Erythroblast (primary cell): ENCODE measurements at places on chromosomes 1 and 21.

- DNase-seq = no peak
These were observed 161.4 kb upstream of the LMO4 start for GRCh38 chr1:87167157-87167789.

DNA sequence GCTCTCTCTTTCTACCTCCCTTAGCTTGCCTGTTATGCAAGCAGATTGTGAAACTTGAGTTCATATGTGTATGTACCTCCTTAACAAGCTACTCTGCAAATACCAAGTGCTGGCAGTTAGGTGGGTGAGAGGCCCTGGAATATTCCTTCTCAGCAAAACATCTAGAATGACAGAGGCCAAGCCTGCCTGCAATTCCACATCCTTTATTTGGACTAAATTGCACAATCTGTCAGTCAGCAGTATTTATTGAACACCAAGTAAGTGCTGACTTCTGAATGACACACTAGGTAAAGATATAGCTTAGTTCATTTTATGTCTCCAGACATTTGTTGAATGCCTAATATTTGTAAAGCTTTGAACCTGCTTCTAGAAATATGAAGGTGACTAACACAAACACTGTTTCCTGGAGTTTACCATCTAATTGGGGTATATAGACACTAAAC lies 87.5 kb downstream of the RGL1 start:
- DNase-seq = no peak

GRCh38 chr1:79568411-79568810 lies 561.9 kb upstream of the ADGRL4 start:
- no peak for DNase-seq

DNA sequence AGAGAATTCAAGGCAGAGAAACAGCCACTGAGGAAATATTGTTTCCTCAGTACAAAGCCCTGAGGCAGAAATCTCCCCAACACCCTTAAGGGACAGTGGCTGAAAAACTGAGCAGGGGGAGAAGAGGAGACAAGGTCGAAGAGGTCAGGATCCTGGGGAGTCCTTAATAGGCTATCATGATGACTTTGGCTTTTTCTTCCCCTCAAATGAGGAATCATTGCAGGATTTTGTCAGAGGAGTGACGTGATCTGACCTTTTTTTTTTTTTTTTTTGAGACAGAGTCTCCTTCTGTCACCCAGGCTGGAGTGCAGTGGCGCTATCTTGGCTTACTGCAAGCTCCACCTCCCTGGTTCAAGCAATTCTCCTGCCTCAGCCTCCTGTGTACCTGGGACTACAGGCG lies 10.2 kb downstream of the MAP7D1 start:
- DNase-seq = no peak

- DNase-seq = no peak
These were observed 602 bp upstream of the MED18 start for GRCh38 chr1:28328228-28328648.

DNA sequence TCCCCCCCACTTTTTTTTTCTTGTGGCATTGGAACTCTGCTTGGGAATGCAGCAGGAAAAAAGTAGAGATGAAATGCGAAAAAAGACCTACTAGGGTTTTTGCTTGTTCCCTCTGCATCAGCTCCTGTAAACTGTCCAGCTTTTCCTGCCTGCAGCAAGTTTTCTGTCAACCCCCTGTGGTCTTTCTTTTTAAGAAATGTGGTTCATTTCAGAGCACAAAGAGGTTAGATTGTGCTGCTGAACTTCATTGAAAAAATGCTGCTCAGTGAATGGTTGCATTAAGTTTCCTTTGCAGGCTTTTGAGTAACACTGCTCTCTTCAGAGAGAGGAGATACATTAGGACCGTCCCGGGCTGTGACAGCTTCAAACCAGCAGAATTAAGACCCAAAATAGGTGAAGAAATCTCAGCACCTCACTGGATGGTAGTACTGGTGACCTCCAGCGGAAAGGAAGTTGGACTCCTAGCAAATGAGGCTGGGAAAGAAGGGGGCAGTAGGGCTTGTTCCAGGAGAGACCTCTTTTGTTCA lies 80.7 kb downstream of the NDUFS5 start:
- DNase-seq = no peak

DNA sequence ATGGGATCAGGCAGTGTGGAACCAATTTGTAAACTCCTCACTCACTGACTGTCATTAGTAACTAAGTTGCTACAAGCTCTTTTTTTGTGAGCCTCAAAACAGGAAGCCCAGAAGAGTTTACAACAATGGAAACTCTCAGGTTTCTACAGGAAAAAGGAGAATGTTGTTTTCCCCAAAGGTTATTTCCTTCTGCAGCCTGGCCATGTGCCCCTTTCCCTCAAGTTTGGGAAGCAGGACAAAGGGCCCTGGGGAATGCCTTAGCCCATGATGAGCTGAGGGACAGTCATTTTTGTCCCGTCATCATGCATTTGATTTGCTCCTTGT lies 395.9 kb downstream of the KIF26B start:
- no peak for DNase-seq
